ENCODE measurements at places on chromosomes 12 and 14.

DNA sequence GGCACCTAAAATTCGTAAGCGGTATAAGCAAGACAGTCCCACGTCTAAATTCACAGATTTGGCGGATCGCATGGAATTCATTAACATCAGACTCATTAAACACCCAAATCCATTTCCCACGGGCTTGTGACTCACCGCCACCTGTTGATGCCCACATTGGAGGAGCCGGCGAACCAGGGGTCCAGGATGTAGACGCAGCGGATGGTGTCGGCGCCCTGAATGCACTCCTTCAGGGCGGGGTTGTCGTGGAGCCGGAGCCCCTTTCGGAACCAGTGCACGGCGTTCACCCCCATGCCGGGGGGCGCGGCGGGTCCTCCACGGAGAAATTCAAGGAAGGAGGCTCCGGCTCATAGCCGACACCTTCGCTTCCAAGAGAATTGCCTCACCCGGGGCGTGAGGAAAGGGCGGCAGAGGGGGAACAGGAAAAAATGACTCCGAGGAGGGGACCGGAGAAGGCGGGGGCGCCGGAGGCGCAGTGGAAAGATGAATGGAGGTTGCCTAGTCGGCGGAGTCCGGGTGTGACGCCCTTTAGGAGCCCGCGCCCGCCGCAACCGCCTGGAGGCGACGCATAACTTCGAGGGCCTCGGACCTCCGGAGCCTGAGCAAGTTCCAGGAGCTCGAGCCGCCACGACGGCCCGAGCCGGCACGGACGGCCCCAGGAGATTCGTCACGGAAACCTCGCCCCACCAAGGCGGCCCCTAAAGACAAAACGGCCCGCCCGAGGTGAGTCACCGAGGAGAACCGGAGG lies 506 bp downstream of the CRY1 start:
- DNase-seq: no peak

DNA sequence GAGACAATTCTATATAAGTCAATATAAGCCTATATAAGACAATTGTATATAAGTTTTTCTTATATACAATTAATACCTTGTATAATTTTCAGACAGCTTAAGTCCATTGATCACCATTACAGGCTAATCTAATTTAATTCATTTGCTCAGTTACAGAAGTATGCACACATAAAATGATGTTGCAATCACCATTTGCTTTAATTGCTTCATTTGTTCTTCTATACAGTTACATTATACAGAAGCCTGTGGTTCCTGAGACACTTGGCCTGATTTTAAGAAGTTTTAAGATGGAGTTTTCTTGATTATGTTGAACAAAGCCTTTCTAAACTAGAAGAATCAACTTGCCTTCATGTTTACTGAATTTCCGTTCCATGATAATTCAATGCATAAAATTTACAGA lies 314.6 kb upstream of the PDE3A start:
- no peak for DNase-seq

DNA sequence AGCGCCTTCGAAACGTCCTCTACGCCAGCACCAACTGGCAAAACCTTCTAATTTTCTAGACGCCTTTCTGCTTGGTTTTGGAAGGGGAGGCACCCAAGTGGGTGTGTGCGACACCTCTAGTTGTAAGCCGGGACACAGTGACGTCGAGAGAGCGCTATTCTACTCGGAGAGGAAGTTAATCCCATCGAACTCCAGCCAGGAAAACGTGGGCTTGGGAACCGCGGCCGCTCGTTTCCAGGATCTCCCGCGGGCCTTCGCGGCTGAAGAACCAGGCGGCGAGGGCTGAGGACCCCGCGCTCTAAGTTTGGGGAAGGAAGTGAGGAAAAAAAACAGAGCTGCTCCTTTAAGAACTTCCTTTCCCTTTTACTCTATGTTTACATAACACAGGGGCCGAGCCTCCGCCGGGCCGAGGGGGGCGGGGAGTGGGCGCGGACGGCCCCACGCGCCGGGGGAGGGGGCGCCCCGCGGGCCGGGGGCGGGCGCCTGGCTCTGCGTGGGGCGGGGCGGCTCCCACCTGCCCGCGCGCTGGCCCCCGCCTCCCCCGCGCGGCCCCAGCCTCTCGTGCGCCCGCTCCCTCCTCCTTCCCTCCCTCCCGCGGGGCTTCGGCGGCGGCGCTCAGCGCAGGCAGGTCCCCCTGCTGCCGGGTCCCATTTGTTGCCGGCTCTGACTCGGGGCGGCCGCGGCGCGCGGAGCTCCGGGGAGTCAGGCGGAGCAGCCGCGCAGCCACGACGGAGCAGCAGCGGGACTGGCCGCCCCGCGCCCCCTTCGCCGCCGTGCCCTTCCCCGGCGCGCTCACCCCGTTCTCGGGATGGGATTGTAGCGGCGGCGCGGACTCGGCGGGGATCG lies at the start of gene PELI2:
PELI2 (plus strand) TSS at position 647 of the 846 bp plus-strand sequence. CDS start 250 bp downstream, outside the sequence.
- no peak for DNase-seq

GRCh38 chr12:104435175-104435574 lies 21.6 kb upstream of the CHST11 start:
- no peak for DNase-seq

- no peak for DNase-seq
These were observed 24.1 kb downstream of the NTF3 start for GRCh38 chr12:5456030-5456429.
